Fibroblast of upper back skin (primary cell): ENCODE measurements at places on chromosomes 7 and 10.

DNA sequence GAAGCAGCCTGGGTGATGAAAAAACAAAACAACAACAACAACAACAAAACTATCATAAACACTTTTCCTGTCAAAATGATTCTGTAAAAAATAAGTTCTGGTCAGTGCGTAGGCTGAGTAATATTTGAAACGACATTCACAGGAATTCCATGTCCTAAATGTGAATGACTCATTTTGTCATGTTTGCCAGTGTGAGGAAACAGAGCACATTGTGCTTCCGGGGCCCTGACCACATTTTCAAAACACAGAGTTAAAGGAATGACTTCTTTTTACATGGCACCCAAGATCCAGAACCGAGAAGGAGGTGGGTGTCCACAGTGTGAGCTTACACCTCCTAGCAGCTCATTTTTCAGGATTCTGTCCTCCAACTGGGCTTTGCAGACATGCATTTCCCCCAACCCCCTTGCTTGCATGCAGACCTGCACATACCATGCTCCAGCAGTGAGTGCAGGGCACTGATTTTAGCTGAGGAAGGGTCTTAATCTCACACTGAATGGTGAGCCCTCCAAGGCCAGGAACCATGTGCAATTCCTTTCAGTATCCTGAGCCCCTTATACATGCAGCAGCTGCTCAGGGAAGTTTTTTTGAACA lies 3.0 kb downstream of the CLRN3 start:
- no peak for DNase-seq

GRCh38 chr10:35821339-35821911 lies 179.3 kb upstream of the FZD8 start:
- peak; percentile 42 for DNase-seq

DNA sequence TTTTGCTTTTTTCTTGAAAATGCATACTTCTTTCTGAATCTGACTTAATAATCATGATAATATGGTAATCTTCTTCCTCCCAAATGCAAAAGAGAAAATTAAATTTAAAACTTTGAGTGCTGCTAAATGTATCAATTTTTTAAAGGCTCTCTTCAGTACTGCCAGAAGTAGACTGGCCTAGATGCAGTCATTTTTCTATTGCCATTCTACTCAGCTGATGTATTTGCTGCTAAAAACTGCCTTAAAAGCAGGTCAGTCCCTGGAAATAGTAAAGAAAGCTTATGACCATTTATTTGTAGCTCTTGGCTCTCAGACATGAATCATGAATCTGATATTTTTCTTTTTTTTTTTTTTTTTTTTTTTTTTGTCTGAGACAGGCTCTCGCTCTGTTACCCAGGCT lies 28.5 kb downstream of the NAPEPLD start:
- no peak for DNase-seq

DNA sequence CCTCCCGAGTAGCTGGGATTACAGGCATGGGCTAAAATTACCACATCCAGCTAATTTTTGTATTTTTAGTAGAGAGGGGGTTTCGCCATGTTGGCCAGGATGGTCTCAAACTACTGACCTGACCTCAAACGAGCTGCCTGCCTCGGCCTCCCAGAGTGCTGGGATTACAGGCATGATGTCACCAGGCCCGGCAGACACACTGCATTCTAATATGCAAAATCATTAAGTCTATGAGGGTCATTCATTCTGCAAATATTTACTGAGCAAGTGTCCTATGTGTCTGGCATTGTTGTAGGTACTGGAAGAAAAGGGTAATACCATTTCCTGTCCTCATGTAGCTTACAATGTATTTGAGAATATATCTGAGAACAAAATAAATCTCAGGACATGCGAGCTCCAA lies 2.7 kb downstream of the PUS7 start:
- no peak for DNase-seq

DNA sequence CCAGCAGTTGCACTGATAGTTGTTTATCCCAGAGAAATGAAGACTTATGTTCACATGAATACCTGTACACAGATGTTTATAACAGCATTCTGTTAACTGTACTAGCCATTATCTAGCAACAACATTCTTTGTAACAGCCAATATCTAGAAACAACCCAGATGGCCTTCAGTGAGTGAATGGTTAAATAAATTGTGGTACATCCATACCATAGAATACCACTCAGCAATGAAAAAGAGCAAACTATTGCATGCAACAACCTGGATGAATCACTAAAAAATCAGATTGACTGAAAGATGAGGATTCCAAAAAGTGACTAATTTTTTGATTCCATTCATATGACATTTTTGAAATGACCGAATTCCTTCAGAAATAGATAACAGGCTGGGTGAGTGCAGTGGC lies 360.3 kb downstream of the MALRD1 start:
- no peak for DNase-seq

DNA sequence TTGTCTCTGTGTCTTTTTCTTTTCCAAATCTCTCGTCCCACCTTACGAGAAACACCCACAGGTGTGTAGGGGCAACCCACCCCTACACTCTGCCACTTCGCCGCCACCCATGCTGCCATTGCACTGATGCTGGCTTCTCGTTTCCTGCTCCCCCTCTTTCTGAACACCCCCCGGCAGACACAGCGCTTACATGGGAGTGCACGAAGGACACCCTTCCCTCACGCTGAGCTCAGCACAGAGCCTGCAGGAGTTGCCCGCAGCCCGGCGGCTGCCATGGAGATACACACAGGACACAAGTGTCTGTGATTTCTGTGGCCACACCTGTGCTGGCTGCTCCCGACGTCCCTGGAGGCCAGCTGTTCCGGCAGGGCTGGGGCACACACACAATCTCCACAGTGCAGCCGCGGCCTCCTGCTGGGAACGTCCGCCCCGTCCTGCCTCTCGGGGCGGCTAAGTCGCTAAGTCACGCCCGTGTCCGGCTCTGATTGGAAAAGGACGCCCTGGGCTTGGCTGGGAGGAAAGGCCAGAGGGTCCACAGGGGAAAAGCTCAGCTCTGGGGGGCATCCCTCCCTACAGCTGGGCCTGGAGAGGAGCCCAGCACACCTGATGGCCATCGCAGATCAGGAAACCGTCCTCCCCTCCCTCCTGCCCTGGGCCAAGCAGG lies 349.8 kb downstream of the PTPRN2 start:
- DNase-seq: no peak

DNA sequence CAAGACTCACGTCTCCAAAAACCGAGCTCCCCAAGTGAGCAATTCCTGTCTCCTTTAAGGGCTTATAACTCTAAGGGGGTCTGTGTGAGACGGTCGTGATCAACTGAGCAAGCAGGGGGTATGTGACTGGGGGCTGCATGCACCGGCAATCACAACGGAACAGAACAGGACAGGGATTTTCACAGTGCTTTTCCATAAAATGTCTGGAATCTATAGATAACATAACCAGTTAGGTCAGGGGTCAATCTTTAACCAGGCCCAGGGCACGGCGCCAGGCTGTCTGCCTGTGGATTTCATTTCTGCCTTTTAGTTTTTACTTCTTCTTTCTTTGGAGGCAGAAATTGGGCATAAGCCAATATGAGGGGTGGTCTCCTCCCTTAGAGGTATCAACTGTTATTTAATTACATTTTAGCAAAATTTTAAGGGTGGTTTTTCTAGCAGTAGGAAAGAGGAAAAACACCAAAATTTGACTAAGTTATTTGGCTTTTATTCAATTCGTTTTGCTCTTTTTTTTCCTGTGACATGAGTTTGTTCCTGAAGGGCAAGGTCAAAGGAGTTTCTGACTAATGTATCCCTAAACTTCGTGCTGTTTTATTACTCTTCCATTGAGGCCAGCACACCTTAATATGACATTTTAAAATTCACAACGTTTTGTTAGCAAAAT lies 121.4 kb upstream of the SEC61G start:
- DNase-seq: no peak

DNA sequence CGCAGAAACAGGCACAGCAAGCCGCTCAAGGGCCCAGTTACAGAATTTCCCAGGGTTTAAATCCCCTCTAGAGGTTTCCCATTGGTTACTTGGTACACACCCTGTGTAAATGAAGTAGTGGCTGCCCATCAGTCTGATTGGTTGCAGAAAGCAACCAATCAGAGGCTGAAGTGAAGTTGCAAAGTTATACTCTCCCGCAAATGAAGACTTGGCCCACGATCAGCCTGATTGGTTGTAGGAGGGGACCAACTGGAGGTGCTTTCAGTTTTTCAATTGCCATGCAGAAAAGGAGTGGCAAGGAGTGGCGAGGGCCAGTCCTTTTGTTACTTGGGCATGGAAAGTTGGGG lies 909.2 kb upstream of the AUTS2 start:
- DNase-seq: peak; percentile 35

- DNase-seq: peak; percentile 0
Observed at GRCh38 chr10:106941297-106942034, 223.0 kb downstream of the SORCS1 start.

- DNase-seq: no peak
Observed at GRCh38 chr10:60167050-60167449, 222.6 kb downstream of the ANK3 start.

GRCh38 chr7:113204415-113204814 lies 86.1 kb upstream of the SMIM30 start:
- no peak for DNase-seq

DNA sequence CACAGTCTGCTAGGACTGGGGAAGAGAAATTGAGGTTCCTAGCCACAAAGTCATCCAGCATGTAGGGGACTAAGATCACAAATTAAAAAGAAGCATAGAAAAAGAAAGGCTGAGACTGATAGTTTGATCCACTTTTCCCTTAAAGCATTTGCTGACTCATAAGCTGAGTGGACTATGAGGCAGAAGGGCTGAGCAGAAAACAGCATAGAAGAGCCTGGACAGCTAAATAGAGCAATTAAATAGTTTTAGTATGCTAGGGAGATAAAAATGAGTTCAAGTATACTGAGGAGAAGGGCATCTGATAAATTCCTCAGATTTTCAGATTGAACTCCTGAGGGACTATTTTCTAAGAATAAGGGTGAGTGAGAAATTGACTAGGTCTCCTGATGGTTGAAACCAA lies 155.9 kb upstream of the EGR2 start:
- peak; percentile 50 for DNase-seq

DNA sequence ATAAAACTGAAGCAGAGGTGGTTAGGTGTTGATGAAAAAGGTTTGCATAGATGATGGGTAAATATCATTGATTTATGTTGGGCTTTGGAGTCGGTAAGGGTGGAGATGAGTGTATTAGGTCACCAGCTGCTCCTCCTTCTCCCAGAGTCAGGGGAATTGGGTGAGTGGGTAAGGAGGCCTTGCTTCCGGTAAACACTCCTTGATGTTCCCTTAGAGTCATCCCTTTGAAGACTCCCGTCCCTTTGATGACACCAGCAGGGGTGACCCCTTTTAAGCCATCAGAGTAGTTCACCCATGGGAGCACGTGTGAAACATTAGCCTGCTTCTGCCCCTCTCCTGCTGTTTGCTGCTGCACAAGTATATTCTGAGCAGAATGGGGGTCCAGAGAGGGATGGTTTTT lies 92.2 kb upstream of the DKK1 start:
- no peak for DNase-seq

- peak; percentile 52 for DNase-seq
Observed at GRCh38 chr10:112775381-112775780, 174.7 kb upstream of the TCF7L2 start.

DNA sequence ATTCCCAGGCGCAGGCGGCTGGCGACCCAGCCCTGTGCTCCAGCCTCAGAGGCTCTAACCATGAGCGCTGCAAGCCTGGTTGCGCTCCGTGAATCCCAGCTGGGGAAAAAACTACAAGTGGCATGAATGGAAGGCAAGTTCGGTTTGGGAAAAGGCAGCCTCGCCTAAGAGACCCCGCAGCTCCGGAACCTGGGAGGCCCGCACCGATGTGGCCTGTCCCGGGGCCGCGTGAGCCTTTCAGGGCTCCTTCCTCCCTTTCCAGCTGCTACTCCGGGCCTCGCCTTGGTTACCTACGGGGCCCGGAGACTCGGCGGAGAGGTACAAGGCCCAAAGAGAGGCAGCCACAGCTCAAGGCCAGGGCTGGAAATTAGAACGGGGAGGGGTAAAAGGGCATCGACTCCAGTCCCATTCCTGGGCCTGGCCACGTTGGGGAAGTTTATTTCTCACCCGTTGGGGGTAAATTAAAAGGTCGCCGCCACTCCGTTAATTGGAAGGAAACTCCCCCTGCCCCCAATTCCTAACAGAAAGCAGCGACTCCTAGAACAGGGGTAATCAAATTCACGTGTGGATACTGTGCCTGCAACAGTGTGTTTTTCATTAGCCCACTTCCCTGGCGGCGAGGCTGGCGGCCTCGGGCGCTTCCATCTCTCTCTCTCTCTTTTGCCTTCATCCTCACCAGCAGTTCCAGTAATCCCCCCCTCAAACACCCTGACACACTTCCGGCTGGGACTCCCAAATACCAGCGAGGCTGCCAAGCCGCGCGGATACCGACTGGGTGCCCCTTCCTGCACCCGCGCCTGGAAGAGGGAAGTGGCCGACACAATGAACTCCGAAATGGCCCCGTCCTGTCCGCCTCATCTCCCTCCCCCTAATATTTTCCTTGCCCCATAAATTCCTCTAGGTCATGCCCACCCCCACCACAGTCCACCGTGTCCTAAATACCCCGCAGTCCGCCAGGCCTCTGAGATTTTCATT lies 1.5 kb upstream of the HOXA9 start:
- DNase-seq: peak; percentile 49

DNA sequence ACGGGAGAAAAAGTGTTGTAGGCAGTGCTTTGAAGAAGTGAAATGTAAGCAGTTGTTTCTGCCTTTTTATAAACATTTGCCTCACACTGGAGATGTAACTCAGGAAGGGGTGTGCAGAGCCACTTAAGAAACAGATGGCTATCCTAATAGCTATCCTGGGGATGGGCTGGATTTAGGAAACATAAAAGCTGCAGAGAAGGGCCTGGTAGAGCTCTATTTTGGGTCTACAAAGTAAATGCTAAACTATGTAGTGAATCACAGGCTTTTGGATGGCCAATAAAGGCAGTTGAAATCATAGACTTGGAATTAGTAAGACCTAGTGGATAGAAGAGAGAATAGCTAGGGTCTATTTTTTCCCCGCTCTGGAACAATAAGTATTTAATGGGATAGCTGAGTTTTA lies 79.9 kb upstream of the AGR3 start:
- DNase-seq: peak; percentile 44

DNA sequence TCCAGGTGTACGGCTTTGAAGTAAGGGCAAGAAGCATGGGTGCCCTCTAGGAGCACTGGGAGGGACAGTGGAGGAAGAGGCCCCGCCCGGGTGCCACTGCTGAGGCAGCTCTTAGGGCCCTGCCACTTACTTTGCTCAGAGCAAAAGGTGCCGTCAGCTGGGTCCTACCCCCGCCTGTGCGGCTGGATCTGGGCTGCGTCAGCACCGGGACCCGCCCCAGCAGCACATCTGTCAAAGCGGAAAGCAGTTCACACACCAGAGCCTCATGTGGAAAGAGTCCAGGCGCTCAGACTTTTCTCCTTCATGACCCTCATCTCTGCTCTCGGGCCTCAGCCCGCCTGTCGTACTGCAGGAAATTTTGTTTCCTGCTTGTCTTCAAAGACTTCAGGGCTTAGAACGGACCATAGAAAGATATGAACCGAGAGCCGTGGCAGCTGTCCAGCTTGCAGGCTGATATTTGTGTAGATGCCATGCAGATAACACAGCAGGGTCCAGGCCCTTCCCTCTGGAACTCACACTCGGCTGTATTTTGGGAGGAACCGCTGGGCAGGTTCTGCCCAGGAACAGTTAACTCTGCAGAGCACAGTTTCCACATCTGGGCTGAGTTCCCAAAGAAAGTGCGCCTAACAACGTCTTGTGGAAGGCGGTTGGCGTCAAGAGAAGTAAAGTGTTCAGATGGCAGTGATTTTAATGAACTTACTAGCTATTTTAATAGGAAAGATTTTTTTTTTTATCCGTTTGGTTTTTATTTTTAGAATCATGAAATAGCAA lies 44.3 kb upstream of the PRKAR1B start:
- DNase-seq: peak; percentile 19

GRCh38 chr7:71987200-71987767 lies 424.9 kb downstream of the CALN1 start:
- DNase-seq: no peak
